PC-3 (cell line): ENCODE measurements at places on chromosomes 11 and 22.
A peak's percentile ranks its signal among the peaks of the same experiment; 100 is the strongest.

- DNase-seq = no peak
Measured at GRCh38 chr11:63535734-63536133, 874 bp upstream of the PLAAT4 start.

DNA sequence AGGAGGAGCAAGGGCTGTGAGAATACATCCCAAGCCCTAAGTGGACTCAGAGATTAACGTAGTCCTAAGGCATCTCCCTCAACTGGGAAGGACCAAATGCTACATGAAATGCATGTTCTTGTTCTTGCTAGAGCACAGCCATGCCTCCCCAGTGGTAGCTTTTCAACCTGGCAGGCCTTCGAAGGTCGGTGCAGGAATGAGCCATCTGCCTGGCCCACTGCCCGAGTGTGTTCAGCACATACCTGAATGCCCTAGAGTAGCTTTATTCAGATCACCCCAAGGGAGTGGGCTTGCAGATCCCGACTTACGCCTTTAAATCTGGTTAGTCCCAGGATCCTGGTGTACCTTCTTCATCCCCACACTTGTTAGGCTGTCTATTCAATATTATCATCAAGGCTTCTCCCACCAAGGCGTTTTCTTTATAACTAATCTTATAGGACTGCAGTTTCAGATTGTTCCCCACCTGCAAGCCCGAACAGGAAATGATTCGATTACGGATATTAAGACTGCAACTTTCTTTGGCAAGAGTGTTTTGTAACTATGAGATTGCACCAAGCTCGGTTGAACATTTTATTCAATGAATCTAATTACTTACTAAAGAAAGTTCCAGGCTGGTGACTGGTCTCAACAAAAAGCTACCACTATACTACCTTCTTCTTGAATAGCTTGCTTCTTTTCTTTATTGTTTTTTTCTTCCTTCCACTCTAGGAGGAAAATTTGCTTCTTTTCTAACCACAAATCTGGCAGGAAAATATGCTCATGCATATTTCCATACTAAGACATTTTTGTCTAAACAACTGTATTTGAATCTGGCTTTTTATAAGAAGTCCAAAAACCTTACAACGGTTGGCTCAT is 115.6 kb downstream of the SGSM3 start:
- DNase-seq = no peak

DNA sequence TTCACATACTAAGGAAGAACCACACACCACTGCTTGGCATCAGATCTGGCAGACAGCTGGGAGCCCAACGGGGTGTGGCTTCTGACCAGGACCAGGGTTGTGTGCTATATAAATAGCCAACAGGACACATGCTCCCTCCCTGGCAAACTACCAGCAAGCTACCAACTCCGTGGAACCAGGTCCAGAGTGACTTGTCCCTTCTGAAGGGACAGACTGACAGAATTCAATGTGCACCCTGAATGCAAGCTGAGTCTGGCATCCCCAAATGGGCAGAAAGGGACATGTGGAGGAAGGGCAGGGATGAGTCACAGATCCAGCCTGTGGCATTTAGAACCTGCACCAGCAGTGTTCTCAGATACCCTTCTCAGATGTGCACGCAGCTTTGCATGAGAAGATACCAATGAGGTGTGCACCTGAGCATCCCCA is 92.9 kb downstream of the MICAL3 start:
- peak; percentile 32 for DNase-seq

- no peak for DNase-seq
Measured at GRCh38 chr11:104846216-104846615, 52.0 kb downstream of the CASP12 start.

DNA sequence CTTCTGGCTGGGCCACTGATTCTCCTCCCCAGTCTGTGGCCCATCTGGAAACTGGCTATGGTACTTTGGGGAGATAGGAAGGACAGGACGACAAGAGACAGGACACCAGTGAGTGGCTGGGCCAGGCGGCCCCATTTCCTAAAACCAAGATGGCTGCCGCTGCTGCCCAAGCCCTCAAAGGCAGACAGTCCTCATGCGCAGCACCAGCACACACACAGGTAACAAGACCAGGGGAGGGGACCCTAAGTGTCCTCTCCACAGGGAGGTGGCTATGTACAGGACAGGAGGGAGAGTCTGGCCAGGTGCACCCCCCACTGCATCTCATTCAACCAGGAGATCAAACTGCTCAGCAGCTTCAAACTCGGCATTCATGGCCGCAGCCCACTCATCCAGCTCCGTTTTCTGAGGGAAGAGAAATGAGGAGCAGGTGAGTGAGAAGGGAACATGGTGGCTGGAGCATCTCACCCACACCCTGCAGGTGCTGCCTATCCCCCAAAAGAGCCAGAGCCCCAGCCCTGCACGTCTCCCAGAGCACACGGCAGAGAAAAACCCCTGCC is 5.0 kb downstream of the CDCA5 start:
- no peak for DNase-seq

DNA sequence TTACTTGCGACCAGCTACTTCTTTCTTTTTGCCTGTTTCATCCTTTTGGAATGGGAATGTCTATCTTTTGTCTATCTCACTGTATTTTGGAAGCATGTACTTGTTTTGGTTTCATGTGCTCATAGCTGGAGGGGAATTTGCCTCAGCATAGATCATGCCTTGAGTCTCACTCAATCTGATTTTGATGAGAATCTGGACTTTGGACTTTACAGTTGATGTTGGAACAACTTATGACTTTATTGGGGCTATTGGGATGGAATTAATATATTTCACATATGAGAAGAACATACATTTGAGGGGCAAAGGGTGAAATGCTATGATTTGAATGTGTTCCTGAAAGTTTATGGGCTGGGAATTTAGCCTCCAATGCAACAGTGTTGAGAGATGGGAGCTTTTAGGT is 206.2 kb upstream of the DDI1 start:
- no peak for DNase-seq

GRCh38 chr11:69413993-69414392 is 67.5 kb upstream of the LINC01488 start:
- DNase-seq = no peak

- no peak for DNase-seq
Measured at GRCh38 chr11:11537372-11537771, 84.4 kb downstream of the GALNT18 start.

- peak; percentile 89 for DNase-seq
Measured at GRCh38 chr11:6219359-6219758, 14.0 kb downstream of the C11orf42 start.

GRCh38 chr11:27216270-27217149 is 146.5 kb downstream of the CCDC34 start:
- no peak for DNase-seq

- no peak for DNase-seq
Measured at GRCh38 chr22:49199224-49199623, 628.4 kb downstream of the BRD1 start.

- peak; percentile 97 for DNase-seq
Measured at GRCh38 chr11:8328848-8329330, 65.2 kb upstream of the LMO1 start.

GRCh38 chr11:33835143-33835878 is 56.6 kb downstream of the LMO2 start:
- DNase-seq = peak; percentile 63

DNA sequence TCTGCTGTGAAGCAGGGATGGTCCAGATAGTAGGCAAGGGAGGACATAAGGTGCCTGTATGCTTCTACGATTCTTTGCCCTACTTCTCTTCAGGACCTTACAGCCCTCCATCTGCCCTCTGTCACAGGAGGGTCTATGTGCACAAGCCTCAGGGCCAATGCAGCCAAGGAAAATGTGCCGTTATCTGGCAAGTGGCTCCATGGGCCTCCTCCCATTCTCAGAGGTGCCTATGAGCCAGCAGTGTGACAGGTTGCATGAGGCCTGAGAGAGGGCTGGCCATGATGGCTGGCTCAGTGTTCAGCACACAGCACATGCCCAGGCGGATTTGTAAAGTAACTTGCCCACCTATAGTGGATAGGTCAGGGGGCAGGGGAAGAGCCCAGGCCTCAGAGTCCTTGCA is 51.3 kb upstream of the SUSD2 start:
- no peak for DNase-seq

DNA sequence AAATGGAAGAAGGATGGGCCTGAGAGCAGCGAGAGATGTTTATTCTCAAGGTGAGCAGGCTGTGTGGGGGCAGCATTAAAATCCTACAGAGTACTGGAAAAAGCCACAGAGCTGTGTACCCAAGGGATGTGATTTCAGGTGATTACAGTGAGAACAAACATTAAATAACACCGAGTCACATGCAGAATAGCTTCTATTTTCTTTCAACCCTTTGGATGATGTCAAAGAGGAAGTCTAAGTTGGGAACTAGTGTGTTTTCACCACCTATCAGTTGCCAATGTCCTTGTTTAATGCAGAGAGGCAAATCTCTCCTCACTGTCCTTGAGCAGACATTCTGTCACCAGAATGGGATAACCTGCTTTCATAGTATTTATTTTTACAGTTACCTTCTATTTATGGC is 379.6 kb upstream of the NARS2 start:
- peak; percentile 36 for DNase-seq

- DNase-seq = no peak
Measured at GRCh38 chr11:120740380-120740779, 228.8 kb downstream of the GRIK4 start.

- no peak for DNase-seq
Measured at GRCh38 chr22:47465809-47466208, 703.4 kb downstream of the TBC1D22A start.

- no peak for DNase-seq
Measured at GRCh38 chr22:24437091-24437490, 9.7 kb downstream of the ADORA2A start.

- no peak for DNase-seq
Measured at GRCh38 chr22:37266581-37267134, 15.7 kb upstream of the CYTH4 start.

- DNase-seq = peak; percentile 42
Measured at GRCh38 chr11:92552942-92553341, 328.3 kb downstream of the FAT3 start.

GRCh38 chr22:37457093-37457893 is 28.9 kb downstream of the MFNG start:
- peak; percentile 85 for DNase-seq

DNA sequence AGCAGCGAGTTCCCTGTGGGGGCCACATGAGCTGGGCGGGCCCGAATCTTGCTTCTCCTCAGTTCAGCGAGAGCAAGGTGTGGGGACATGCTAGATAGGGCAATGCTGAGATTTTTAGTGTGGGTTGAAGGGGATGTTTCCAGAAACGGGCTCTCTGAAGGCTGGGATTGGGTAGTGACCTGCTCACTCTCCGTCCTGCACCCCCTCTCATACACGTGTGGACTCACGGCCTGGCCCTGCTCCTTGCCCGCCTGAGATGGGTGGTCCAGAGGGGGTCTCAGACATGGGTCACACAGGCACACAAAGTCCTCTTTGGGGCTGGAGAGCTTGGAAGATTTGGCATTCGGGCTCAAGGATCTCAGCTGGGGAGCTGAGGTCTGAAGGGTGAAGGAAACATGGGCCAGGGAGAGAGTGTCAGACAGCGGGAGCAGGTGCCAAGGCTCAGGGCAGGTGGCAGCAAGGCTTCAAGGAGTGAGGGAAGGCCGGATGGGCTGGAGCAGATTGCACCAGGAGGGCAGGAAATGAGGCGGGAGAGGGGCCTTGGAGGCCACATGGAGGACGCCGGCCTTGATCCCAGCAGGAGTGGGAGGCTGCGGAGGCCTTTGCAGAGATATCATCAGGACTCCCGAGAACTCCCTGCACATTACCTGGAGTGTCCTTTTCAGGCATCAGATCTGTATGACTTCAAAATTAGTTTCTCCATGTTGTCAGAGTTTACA is 74.1 kb downstream of the PARVB start:
- DNase-seq = no peak

- no peak for DNase-seq
Measured at GRCh38 chr11:44404736-44405395, 94.9 kb upstream of the ALX4 start.

- DNase-seq = peak; percentile 45
Measured at GRCh38 chr11:128294671-128295050, 292.7 kb downstream of the ETS1 start.

GRCh38 chr22:17390087-17390486 is 20.8 kb downstream of the CECR2 start:
- no peak for DNase-seq

DNA sequence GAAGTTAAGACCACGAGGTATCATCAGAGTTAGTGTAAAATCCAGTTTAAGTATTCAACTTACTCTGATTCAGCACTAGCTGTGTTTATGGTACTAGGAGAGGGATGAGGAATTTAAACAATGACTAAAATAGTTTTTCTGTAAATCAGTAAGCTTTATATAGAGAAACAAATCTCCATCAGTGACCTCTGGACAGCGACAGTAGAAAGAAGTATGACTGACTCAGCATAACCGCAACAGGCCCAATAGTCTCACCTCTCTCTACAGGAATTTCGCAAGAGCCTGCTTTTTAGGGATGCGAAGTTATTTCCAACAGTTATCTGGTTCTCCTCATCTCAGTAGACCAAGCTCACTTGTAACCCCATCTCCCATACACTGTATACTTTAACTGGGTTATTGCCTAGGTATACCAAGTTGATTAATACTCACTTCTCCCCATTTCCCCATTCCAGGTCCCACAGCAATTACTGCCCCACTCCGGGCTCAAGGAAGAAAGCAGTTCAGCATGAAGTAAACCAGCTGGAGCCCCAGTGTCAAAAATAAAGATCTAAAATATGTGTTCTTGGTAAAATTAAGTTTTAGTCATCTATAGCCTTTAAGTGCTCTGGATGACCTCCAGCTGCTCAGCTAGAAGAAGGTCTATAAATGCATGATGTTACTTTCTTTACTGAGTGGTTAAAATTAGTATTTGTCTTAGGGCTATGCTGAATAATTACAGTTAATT is 770.6 kb upstream of the CCDC90B start:
- DNase-seq = peak; percentile 4

- DNase-seq = peak; percentile 80
Measured at GRCh38 chr11:93370260-93370659, 39.7 kb downstream of the DEUP1 start.

DNA sequence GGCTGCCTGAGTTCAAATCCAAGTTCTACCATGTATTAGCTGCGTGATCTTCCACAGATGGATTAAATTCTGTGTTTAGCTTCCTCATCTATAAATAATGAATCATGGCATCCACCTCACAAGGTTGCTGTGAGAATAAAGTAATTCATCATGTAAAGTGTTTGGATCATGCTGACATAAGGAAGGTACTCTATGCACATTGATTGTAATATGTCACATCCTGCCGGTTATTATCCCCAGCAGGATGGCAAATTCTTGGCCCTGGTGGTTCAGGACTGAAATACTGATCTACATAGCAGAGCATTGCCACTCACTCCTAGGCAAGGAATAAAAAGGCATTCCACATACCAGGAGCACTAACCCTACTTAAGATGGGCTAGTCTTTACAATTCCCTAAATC is 40.8 kb downstream of the LGR4 start:
- DNase-seq = no peak

GRCh38 chr11:68904248-68904847 is 657 bp downstream of the IGHMBP2 start:
- peak; percentile 49 for DNase-seq
